ENCODE measurements at places on chromosomes 6 and 20. TPM values are rescaled to one million over a fixed set of nuclear protein-coding genes. Genes with fewer than 3 reads are reported as not detected.

DNA sequence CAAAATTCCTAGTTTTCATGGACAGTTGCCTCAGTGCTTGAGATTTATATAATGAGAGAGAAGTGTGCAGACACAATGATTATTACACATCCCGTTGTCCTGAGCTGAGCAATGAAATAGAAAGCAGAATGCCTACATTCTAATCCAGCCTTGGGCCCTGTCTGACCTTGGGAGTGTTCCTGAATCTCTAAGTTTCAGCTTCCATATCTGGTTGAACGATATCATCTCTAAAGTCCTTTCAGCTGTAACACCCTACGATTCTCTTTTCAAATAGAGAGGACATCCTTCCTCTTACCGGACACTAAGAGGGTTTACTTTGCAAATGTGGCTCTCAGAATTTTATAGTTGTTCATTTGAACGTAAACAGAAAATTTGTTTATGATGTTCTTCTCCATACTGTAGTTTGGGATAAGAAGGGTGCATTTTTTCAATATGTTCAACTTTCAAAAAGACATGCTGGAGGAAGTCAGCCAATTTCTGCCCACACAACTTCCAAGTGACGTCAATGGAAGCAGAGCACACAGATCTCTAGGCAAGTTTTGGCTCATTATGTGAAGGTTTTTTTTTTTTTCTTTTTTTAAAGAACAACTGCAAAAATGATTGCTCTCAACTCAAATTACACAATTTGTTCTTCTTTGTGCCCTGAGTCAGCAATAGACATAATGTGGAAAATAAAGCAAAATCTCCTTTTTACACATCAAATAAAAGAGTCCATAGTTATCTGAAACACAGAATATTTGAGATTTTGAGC, 50.4 kb downstream of the PDE7B start:
- DNase-seq: peak; percentile 83

DNA sequence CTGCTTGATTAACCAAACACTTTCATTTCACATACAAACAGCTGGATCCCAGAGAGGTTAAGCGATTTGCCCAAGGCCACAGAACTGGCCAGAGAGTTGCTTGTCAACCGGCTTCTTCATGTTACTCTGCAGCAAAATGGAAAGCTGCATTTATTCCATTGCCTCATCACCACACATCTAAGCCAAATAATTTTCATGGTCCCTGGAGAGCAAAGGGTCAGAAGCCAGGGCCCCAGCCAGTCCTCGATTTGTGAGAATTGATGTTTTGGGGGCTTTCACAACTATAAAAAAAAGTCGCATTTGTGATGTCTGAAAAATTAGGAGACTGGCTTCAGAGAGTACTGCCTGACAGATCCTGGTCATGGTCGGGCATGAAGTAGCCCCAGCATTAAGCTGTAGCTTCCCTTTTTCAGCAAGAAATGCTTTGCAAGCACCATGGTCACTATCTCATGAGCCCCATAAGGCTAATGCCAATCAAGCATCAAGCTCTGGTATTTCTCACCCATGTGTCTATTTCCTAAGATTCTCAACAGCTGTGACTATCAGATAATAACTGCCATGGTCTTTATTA, 95.8 kb downstream of the BANF2 start:
- DNase-seq: no peak

DNA sequence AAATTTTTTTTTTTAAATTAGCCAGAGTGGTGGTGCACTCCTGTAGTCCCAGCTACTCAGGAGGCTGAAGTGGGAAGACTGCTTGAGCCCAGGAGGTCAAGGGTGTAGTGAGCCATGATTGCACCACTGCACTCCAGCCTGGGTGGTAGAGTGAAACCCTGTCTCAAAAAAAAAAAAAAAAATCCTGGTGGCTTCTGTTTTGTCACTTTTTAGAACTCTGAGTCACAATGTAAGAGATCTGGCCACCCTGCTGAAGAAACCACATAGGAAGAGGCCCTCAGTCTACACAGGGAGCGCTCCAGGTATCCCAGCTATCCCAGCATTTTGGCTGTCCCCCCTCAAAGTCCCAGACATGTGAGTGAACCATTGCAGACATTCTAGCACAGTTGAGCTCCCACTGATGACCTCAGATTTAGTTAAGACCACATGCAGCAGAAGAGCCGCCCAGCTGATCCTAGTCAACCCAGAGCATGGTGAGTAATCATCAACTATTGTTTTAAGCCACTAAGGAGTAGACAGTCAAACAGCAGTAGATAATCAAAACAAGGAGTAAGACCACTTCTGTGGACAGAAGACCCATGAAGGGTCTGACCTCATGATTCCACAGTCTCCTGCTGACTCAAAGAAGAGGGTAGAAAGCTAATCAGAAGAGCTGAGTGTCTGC, 12.7 kb upstream of the ARFGEF2 start:
- DNase-seq: no peak

- no peak for DNase-seq
Observed at GRCh38 chr20:37295595-37295994, 6.1 kb downstream of the MANBAL start.

SYTL3 gene
- 1.6 TPM for polyA plus RNA-seq

SRC gene
- 13.9 TPM for polyA plus RNA-seq

DNA sequence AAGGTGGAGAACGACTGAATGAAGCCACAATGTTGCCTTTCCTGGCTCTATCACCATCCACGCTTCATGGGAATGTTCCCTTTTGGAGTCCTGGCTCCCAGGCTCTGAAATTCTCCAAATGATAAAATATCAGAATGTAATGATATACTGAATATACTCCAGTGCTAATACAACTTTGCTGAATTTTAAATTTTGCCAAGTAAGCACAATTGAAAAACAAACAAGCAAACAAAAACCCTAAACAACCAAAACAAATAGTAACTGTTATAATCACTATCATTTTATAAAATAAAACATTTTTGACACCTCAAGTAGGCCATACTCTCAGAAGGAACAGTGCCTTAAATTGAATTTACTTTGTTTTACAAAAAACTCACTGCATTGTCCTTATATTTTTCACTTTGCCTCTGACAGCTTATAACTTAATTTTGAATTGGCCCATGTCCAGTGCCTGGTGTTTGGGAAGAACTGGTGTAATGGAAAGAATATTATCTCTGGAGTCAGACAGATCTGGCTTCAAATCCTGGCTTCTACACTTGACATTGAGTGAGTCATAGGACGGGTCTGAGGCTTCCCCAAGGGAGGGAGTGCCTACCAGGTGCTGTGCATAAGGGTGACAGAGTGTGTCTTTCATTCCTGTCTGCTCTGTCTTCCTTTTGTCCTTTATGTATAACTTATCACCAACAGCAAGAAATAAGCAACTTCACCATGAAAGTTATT, 698.3 kb downstream of the EPM2A start:
- no peak for DNase-seq

GRCh38 chr20:9583151-9583550, 68.8 kb downstream of the LAMP5 start:
- DNase-seq: no peak

SMIM13 gene
- 9.0 TPM for polyA plus RNA-seq

- no peak for DNase-seq
Observed at GRCh38 chr20:6956574-6956973, 189.1 kb downstream of the BMP2 start.

GRCh38 chr6:3079682-3080081, 11.4 kb downstream of the RIPK1 start:
- DNase-seq: no peak

DNA sequence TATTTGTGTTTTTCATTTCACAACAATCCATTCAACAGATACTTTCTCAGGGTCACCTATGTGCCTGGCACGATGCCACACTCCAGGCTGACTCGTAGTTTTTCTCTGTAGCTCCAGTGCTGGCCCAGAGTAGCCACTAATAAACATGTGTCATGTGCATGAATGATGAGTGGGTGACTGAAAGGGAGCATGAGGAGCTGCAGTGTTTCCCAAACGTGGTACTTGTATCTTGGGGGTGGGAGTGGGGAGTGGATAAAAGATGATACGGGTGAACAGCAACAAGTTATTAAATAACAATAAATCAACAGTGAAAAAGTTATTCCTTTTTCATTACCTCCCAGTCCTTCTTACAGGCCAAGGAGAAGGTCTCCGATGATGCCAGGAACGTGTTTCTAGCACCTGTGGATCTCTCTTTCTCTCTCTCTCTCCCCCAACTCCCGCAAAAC, 17.1 kb downstream of the SRXN1 start:
- DNase-seq: no peak

OR2J3 gene
- polyA plus RNA-seq: not detected

DNA sequence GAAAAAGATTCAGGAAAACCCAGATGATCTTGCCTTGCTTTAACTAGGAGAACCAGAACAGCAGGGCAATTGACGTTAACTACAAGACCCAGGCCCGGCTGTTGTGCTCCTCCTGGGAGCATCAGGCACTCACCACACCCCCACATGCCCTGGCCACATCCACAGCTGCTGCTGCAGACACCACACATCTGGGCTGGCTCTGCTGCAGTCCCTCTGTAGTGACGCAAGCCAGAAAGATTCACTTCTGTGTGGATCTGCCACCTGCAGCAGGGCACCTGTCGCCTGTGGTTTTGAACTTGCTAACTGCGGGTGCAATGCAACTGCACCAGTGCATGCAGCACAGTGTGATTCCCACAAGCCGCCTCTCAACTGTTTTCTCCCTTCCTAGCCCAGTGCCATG, 228.8 kb downstream of the SYNDIG1 start:
- no peak for DNase-seq

DNA sequence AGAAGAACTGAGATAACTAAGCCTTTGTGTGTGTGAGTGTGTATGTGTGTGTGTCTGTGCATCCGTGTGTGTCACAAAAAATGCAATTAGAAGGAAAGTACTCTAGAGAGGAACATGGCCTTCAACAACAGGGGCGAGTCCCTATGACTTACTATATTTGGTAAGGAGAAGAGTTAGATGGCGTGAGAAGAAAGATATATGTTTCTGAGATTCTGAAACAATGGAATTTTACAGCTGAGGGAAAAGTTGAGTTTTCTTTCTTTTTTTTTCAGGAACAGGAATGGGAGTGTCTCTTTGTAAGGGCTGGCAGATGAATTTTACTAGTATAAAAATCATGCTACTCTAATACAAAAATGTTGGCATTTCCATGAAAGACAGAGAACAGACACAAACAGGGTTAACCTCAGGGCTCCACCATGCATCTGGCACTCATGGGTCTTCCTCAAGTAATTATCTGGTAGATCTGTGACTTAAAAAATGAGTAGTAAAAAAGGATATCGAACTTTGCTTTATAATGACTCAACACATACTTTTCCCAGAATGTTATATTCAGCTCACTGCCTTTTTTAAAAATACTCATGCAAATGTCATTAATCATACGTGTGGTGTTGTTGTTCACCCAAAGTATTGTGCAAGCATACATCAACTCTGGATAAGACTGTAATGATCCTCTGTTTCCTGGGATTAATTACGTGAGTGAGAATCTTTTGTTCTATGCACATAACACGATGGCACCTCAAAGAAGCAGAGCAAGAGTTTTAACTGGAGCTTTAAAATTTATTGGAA, 12.8 kb upstream of the SASH1 start:
- peak; percentile 45 for DNase-seq

DNA sequence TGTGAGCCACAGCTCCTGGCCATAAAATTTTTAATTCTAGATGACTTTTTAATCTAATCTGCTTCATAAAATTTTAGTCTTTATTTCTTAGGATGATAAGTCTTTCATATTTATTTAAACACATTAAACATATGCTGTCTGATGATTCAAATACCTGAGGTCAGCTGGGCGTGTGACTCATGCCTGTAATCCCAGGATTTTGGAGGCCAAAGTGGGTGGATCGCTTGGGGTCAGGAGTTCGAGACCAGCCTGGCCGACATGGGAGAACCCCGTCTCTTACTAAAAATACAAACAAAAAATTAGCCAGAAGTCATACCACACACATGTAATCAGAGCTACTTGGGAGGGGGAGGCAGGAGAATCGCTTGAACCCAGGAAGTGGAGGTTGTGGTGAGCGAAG, 53.1 kb downstream of the RBM24 start:
- no peak for DNase-seq

- DNase-seq: no peak
Observed at GRCh38 chr20:8152847-8153246, 20.8 kb downstream of the PLCB1 start.

DNA sequence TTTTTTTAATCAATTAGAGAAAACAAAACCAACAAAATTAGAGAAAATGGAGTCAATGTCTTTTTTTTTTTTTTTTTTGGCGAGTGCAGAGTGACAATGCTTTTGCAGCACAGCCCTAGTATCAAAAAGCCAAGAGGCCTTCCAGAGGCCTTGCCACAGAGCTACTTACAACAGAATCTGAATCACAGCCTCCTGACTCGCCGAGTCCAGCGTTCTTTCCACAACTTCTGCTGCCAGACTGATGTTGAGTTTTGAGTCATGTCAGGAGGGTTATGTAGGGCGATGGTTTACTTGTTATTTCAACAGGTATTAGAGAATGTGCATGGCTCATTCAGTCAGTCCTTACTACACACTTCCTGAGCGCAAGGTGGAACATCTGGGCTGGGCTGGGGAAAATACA, 88.6 kb downstream of the FNDC1 start:
- no peak for DNase-seq

MAFB gene
- 0.14 TPM for polyA plus RNA-seq

GJA1 gene
- 261 TPM for polyA plus RNA-seq

DNAH8 gene
- not detected for polyA plus RNA-seq

MROH8 gene
- polyA plus RNA-seq: 2.5 TPM

PTPRK gene
- polyA plus RNA-seq: 53.7 TPM

GRCh38 chr20:32495949-32496348, 89.2 kb downstream of the NOL4L start:
- DNase-seq: no peak

LY6G5B gene
- 7.0 TPM for polyA plus RNA-seq

GRCh38 chr6:158018851-158019361, 37.2 kb downstream of the SYNJ2 start:
- DNase-seq: no peak

GRCh38 chr20:44111712-44112335, 75.2 kb downstream of the JPH2 start:
- no peak for DNase-seq

DNA sequence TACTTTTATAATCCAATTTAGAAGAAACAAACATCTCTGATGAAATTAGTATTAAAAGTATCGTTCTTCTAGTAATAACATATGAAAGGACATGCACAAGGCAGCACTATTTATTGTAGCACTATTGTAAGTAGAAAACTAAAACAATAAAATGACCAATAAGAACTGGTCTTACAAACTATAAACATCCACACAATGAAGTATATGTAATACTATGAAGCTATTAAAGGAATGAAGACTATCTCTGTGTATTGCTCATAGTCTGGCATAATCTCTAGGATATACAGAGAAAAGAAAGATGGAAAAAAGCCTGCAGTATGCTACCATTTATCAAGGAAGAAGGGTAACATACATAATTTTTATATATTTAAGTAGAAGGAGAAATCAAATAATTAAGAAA, 16.7 kb downstream of the LCA5 start:
- DNase-seq: no peak

DNA sequence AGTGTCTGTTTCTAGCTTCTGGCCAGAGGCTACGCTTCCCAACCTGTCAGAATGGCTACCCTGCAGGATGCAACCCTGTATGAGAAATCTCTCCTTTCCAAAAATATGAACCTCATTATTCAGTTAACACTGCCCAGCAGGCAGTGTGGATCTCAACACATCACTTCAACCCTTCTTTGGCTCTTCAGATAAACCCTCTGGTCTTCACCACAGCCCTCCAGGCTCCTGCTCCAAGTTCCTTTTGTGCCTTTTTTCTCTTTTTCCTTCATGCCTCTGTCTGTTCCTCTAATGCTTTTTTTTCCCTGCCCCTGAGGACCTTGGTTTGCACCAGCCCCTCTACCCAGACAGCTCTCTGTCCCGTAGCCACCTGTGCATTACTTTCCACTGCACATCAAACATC, 207.4 kb downstream of the MYLK4 start:
- DNase-seq: no peak

PCSK2 gene
- not detected for polyA plus RNA-seq

SH3BGRL2 gene
- polyA plus RNA-seq: 4.4 TPM

Data from AG04450 (cell line).